ENCODE measurements at places on chromosomes 4 and X.

- DNase-seq = no peak
Measured at GRCh38 chr4:36692586-36692985, 411.2 kb downstream of the DTHD1 start.

DNA sequence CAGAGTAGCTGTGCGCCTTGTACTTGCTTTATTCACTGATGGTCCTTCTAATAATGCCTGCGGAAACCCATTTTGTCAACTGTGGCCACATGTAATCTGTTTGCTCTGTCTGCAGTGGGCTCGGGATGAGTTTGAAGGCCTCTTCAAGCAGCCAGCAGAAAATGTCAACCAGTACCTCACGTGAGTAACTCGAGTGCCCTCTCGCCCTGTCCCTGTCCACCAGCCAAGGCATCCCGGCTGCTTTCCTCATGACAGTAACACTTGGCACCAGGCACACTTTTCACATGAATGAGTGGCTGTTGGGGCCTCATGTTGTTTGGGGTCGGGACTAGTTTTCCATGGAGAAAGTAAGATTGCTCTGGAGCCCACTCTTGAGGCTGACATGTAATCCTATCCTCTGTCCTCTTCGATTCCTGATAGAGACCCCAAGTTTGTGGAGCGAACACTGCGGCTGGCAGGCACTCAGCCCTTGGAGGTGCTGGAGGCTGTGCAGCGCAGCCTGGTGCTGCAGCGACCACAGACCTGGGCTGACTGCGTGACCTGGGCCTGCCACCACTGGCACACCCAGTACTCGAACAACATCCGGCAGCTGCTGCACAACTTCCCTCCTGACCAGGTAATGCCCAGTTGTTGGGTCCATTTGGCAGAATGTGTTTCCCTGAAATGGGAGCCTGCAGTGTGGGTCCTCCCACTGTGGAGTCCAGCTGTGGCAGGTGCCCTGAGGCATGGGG is 8.8 kb upstream of the CDK16 start:
- DNase-seq = no peak

GRCh38 chr4:7159923-7160322 is 32.4 kb upstream of the SORCS2 start:
- DNase-seq = no peak

GRCh38 chr4:146632770-146633470 is 5.8 kb upstream of the POU4F2 start:
- DNase-seq = no peak

DNA sequence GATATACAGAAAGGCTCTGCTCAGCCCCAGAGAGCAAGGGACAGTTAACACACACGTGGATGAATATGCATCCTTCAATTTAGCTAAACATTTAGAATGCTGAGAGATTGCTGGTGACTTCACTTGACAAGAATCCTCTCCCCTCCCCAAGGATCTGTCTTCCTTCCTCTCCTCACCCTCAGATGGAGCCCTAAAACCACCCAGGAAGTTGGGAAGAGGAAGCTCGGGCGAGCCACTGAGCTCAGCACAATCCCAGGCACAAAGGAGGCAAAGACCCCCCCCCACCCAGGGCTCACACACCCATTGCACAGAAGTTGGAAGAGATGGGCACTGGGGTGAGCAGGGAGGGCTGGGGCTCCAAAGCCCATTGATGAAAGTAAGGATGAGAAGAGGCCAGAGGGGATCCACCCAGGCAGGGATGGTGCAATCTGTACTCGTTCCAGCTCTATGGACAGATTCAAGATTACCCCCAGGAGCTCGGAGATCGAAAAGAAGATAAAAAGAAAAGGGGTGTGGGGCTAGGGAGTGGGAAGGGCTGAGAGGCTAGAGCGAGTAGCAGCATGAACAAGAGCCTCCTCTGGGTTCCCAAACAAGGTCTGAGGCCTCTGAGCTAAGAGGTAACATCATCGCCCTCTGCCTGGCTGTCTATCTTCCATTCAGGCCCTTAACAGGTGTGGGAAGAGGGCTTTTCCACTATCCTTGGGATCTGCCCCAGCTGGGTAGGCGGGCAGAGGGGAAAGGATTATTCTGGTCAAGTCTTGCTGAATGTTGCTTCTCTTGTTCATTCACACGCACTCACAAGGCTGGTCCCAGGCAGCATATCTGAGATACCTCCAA is 1.2 kb downstream of the TFE3 start:
- DNase-seq = no peak

- DNase-seq = no peak
Measured at GRCh38 chr4:108170631-108171338, 2.1 kb upstream of the LEF1 start.

DNA sequence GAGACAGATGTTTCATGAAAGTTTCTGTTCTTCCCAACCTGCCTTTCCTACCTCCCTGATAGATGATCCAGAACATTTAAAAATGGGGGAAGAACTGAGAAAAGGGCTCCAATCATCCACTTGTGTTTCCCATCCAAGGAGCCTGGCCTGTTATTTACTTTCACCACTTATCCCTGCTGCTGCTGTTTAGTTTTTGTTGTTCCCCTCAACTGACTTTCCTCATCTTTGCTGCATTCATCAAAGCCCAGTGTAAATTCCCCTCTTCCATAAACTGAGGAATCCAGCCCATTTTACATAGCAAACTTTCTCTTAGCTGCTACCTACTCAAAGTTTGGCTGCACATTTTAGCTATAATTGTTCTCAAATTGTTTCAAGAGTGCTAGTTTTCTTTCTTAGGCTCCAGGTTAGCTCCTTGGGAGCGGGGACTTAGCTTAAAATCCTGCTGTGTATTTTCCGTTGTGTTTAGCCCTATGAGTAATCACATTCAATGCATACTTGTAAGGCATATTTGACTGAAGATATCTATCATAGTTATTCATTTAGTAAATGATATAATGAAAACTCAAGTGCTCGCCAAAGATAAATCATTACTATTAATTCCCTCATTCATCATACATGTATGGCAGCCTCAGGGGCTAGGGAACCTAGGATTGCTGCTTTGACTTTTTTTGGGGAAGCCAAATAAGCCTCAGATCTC is 1.4 kb upstream of the PTPN13 start:
- no peak for DNase-seq

GRCh38 chr4:181193131-181193930 is 1049.9 kb upstream of the TENM3 start:
- no peak for DNase-seq

DNA sequence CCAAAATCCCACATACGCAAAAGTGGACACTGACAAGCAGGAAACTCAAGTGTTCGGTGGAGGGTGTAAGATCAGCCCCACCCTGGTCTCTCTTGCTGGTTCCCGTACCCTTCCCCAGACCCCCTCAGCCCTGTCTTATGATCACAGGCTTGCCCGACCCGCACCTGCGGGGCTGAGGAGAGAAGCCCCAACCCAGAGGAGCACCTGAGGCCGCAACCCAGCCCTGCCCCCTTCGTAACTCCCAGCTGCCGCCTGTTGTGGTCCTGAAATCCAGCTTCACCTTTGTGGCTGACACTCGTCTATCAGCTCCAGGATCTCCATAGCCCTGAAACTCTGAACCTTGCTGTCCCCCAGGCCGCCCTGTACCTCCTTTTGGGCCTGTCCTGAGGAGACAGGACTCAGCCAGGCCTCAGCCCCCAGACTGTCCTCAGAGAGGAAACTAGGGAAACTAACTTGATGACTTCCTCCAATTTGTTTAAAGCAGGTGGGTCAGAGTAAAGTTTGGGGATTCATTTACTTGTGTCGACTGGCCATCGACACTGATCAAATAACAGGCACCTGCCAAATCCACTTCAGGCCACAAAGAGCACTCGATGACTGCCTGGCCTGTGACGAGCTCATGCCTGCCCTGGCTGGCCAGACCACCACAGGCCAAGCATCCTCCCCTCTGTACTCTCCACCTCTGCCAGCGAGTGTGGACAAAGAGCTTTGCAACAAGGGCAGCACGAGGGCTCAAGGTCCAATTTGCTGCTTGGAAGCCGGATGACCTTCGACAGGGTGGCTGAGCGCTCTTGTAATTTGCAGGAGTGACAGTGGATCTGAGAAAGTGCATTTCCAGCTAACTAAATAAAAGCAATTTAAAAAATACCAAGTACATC is 19.3 kb downstream of the DCTD start:
- DNase-seq = no peak

DNA sequence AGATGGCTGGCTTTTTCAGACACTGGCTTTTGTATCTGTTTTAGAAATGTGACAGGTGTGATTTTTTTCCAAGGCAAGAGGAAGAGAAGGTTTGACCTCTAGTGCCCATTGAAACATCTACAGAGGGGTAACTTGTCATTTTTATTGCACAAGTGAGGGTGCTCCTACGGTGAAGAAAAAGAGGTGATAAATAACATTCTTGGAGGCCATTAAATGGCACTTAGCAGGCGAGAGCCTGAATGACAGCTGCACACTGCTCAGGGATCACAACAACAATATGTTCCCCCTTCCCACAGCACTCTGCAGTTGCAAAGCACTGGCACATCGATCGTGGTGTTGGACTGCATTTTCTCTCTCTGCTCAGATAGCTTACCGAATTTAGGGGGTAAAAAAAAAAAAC is 22.9 kb downstream of the FAM184B start:
- DNase-seq = no peak

- DNase-seq = no peak
Measured at GRCh38 chrX:40094900-40095582, 2.7 kb downstream of the BCOR start.

GRCh38 chr4:183541752-183542040 is 36.8 kb downstream of the ING2 start:
- DNase-seq = no peak

GRCh38 chr4:139732991-139733570 is 67.5 kb downstream of the MGST2 start:
- no peak for DNase-seq

- no peak for DNase-seq
Measured at GRCh38 chr4:151228189-151229119, 48.5 kb upstream of the PRSS48 start.

GRCh38 chr4:114874321-114874720 is 239.1 kb downstream of the NDST4 start:
- no peak for DNase-seq

GRCh38 chr4:21753084-21753760 is 195.3 kb downstream of the KCNIP4 start:
- DNase-seq = no peak

DNA sequence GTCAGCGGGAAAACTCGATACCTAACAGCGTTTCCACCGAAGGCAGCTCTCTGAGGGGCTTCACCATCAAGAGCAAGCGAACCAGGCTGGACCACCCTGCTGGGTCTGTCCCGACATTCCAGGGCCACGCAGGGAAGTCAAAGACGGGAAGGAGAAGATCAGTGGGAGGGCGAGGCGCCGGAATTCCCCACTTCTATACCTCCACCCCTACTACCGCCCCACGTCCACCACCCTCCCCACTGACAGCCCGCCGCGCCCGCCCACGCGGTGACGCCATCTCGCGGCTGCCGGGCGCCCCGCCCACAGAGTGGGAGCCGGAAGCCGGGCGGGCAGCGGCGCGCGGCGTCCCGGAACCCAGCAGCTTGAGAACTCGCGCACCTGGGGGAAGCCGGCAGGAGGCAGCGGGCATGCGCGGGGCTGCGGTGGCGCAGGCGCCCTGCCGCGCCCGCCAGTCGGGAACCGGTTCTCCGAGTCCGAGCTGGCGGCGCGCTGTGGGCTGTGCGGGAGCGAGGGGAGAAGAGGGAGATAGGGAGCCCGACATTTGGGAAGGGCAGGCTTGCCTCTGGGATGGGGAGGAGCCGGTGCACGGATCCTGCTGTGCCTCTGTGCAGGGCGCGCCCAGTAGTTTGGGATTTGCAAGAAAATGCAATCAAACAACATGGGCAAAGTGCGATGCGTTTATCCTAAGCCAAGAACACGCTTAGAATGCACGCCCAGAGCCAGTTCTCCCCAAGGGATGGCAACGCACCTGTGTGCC is 3.2 kb upstream of the STIM2 start:
- peak; percentile 88 for DNase-seq

GRCh38 chr4:69649629-69650028 is 3.4 kb downstream of the UGT2A1 start:
- no peak for DNase-seq

- DNase-seq = no peak
Measured at GRCh38 chr4:25523405-25523804, 132.2 kb upstream of the SLC34A2 start.

DNA sequence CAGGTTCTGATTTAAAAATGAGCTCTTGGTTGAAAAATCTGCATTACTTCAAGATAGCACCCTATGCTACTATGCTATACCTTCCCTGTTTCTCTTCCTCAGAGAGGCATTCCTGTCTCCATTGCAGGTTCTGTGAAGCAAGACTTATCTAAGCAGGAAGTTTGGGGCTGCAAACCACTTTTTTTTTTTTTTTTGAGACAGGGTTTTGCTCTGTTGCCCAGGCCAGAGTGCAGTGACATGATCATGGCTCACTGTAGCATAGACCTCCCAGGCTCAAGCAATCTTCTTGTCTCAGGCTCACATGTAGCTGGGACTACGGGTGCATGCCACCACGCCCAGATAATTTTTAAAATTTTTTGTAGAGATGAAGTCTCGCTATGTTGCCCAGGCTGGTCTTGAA is 4.0 kb upstream of the CCNG2 start:
- no peak for DNase-seq

GRCh38 chrX:136825771-136826170 is 45.0 kb upstream of the ARHGEF6 start:
- no peak for DNase-seq

DNA sequence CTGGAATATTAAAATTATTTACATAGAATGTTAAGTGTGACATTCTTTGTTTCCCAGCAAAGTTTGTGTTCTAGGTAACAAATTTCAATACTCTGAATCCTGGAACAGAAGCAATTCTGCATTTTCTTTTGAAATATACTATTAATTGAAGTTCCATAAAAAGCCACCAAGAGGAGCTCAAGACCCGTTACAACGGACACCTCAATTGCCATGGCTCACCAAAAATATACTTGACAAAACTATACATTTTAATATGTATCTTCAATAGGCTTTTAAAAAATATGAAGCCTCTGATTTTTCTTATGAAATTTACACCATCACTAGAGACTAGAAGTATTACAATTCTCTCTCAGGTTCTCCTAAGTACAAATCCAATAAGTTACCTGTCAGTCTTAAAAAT is 111.4 kb downstream of the NYX start:
- no peak for DNase-seq

GRCh38 chr4:8189551-8190466 is 9.3 kb upstream of the SH3TC1 start:
- DNase-seq = no peak

DNA sequence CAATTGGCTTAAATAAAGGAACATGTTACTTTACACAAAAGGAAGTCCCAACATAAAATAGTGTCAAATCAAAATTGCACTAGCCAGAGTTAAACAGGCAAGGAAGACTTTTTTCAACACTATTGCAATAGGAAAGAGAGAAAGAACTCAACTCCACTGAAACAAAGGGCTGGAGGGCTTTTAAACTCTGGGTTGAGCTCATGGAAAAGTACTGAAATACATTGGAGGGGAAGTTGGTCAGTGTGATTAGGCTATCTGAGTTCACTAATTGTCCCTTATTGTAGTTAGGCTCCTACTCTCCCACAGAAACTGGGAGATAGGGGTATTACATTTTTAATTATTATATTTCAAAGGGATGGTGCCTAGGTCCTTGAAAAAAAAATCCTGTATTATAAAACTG is 491.2 kb upstream of the LCORL start:
- no peak for DNase-seq

GRCh38 chrX:123223859-123224258 is 39.8 kb downstream of the GRIA3 start:
- DNase-seq = no peak

Measured in stimulated activated CD4-positive, alpha-beta T cell treated with anti-CD3 and anti-CD28 coated beads, TNF-alpha, amount 100 ng/mL, for 24 hours (primary cell).